ENCODE measurements at places on chromosomes 12 and 14.

- no peak for DNase-seq
Measured at GRCh38 chr14:78610994-78611393, 440.8 kb downstream of the NRXN3 start.

DNA sequence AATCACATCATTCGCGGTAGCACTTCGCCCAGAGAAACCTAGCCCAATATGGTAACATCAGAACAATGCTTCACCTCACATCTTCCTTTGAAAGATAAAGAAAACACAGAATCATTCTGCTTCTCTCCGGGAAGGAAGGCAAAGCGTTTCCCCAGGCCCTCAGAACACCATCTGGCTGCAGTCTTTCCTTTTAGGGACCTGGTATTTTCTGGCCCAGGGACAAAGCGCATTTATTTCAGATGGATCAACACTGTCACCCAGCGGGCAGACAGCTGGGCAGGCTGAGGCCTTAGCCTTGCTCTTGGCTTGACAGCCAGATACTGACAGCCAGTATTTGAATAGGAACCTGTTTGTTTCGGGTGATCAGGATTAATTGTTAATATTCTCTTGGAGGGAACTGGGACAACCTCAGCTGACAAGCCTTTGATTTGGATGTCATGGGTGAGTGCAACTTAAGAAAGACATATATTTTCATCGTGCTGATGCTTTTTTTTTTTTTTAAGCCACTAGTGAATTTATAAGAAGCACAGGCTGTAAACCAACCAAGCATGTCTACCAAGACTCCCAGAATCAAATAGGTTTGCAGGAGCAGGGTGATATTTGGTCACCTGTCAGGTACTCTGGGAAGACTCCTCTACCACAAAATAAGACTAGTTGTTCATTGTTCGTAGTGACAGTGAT lies 118.9 kb downstream of the VEZT start:
- no peak for DNase-seq

DNA sequence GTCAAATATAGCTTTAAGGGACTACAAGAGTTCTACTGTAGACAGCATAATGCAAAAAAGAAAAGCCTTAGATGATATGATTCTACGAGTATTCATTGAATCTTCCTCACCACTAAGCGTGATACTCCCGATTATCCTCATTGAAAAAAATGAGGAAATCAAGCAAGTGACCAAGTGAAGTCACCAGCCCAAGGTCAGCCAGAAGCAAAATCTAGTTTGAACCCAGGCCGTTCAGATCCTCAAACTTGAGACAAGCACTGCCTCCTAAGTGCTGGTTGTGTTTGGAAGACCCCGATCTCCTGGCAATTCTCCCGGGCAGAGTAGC lies 845 bp downstream of the GIT2 start:
- no peak for DNase-seq

DNA sequence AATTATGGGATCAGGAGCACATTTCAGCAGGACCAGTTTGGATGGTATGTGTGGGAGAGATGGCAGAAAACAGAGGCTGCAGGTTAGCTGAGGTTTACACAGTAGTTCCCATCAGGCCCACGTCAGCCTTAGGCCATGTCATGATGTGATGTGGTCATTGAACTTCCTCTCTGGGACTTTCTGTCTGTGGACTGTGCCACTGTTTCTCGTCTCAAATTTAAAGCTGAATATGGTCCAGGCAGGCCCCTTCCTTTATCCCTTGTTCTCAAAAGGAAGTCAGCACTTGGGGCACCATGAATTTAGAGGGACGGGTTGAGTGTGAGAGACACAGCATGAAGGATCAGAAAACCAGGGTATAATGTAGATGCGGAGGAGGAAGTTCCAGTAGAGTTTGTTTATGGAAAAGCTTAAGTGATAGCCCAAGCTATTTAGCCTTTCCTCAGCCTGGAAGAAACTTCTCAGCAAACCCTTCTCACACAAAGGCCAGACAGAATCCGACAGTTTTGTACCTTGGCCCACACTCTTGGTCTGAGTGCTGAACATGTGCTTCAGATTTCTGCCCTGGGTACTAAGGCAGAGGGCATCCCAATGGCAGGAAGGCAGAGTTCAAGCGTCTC lies 3.6 kb upstream of the IGFBP6 start:
- DNase-seq, result no peak

DNA sequence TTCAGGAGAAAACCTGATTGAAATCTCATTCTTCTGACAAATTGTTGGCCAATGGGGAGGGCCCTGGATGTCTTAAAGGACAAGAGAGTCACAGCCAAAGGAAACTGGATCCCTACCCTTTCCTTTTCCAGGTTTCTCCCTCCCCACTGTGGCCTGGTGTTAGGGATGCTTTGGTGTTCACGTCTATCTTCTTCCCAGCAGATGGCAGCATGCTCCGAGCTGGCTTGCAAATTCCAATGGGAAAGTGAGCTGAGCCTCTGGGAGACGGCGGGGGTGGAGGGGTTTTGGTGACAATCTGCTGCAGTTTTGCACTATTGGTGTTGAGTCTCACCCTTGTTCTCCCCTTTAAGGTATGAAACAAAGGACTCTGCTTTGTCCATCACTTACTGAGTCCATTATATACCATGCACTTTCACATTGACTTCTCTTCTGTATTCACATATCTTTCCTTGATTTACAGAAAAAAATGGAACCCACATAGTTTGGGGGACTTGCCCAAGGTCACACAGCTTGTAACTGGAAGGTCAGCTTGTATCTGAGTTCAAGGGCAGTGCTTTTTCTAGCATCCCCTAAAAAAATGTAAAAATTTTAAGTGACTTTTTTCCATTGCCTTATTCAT lies 39.3 kb downstream of the CCDC177 start:
- DNase-seq, result no peak

- DNase-seq, result no peak
Measured at GRCh38 chr14:89283327-89284060, 133.5 kb downstream of the FOXN3 start.

DNA sequence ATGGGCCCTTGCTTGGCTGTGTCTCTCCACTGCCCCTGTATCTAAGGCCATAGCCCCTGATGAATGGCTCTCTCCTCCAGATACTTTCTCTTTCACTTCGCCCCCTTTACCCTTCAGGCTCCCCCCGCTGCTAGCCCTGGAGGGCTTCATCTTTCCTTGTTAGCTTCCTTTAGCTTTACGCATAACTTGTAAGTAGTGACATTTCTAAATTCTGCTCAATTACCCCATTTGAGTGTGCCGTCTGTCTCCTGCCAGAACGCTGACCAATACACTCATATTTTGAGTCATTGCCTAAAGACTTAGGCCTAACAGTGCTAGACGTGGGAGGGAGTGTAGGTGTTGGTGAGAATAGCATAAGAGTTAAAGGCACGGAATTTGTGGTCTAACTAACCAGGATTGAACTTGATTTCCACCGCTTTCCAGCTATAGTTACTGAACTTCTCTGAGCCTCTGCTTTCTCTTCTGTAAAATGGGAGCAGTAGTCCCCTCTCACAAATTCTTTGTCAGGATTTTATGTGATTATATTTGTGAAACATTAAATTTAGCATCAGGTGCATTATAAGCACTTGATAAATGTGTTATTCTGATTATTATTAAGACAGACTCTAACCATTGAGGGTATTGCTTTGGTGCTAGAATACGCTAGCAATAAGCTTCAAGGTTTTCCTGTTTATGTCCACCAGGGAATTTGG lies 129.3 kb downstream of the ZFP36L1 start:
- no peak for DNase-seq

GRCh38 chr12:40999210-40999609 lies 188.9 kb upstream of the PDZRN4 start:
- no peak for DNase-seq

DNA sequence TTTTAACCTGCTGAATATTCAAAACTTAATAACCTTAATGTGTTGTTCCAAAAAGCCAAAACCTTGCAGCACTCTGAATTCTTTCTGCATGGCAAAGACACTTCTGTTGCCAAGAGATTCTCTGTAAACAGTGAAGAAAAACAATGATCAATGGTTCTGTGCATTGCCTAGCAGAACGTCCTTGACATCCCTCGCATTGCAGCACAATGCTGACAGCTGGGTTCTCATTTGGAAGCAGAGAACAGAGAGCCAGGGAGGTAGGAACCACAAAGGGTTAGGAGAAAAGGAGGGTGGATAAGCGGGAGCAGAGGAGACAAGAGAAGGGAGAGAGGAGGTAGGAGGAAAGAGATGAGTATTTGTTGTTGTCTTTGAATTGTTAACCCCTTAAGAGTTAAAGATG lies 501.1 kb downstream of the NAV3 start:
- no peak for DNase-seq

- no peak for DNase-seq
Measured at GRCh38 chr14:72968316-72968715, 42.1 kb downstream of the DCAF4 start.

GRCh38 chr14:94612174-94612573 lies at the start of gene SERPINA3:
SERPINA3 (plus strand) TSS chr14:94612391; CDS start chr14:94614442, 2,051 bp downstream.
- no peak for DNase-seq

- DNase-seq, result no peak
Measured at GRCh38 chr12:132315507-132315906, 13.9 kb downstream of the GALNT9 start.

DNA sequence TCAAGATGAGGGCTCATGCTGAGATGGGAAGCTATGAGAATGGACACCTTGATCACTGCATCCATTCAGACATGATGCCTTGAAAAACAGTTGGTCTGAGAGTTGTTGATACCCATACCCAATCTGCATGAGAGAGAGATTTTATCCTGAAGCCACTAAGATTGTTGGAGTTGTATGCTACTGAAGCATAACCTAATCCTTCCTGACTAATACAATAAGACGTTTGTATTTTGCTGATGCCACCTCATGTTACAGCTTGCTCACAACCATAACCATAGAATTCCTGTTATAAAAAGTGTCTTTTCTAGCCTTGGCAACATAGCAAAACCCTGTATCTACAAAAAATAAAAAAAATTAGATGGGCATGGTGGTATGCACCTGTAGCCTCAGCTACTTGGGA lies 12.7 kb upstream of the SERPINA1 start:
- no peak for DNase-seq

- DNase-seq, result no peak
Measured at GRCh38 chr12:41476499-41477439, 288.6 kb downstream of the PDZRN4 start.

DNA sequence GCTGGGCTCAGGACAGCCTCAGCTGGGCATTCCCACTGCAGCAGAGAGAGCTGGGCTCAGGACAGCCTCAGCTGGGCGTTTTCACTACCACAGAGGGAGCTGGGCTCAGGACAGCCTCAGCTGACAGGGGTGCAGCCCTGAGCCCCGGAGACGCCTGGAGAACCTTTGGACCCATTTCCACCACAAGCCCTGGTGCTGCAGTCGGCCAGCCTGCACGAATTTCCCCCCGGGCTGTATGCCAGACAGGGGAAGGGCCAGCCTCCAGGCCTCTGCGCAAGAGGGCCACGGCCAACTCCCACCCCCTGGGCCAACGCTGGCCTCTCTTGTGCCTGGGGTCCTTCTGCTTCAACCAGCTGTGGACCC lies 2.6 kb upstream of the C14orf180 start:
- DNase-seq, result no peak

DNA sequence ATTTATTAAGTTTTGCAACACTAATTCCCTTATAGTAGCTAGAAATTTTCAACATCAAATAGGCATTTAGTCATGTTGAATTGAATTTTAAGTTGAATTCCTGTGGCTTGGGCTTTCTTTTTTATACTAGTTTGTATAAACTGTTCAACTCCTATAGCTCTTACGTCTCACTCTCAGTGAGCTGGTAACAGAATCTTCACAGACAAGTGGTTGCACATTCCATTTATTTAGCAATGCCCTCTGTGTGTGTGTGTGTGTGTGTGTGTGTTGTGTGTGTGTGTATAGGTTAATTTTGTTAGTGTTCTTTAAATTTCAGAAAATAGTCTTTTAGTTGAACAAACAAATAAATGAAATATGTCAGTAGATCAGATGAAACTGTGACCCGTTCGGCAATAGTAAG lies 425.0 kb downstream of the NPAS3 start:
- DNase-seq, result no peak

- DNase-seq, result no peak
Measured at GRCh38 chr12:76006028-76006925, 25.3 kb downstream of the PHLDA1 start.
